ENCODE measurements at places on chromosomes 16 and 17.

GRCh38 chr17:54623746-54624145, 276.9 kb upstream of the TOM1L1 start:
- DNase-seq = no peak

GRCh38 chr16:58543685-58544084, 28.4 kb downstream of the SETD6 start:
- DNase-seq = no peak

DNA sequence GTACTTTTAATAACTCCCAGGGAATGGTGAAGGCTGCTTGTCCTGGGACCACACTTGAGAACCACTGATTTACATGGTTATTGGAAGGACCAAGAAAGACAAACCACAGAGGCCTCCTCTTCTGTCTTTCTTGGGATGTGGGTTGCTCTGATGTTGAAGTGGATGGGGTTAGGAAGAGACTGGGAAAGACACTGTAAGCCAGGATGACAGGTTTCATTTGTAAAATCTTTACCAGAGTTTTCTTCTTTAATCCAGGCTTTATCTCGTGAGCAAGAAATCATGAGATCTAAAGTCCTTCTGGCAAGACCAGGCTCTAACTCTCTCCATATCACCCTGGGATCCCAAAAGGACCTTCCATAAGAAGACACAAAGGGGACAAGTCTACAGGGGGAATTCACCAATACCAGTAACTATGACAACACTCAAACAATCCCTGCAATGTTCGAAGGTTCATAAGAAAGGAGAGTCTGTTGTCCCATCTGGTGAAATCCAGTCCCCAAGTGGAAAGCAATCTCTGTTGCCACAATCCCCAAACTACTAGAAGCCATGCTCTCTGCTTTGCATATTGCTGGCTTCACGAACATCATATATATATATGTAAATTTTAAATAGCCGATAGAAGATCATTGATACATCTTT, 44.8 kb upstream of the CDRT4 start:
- DNase-seq = no peak

- no peak for DNase-seq
Observed at GRCh38 chr16:11170696-11171447, 85.1 kb downstream of the SOCS1 start.

DNA sequence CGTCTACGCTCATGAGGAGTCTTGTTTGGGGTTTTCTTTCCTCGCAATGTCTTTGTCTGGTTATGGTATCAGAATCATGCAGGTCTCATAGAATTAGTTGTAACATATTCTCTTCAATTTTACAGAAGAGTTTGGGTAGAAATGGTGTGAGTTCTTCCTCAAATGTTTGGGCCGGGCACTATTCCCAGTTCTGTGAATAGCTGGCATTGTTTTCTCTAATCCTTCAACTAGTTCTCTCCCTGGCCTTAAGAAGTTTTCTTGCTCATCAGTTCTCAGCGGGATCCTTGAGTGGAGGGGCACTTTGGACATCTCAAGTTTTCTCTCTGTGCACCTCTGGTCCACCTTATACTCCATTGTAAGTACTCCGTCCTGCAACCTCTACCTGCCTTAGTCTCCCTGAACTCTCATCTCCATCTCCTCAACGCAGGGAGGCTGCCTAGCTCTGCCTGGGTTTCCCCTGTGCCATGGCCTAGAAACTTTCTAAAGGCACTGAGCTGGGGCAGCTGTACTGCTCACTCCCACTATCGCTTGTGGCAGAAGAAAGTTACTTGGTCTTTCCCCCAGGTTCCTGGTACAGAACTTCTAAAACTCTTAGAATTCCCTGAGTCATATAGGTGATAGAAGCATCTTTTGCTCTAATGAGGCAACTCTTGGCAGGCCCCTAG, 16.9 kb downstream of the NSMCE1 start:
- DNase-seq = no peak

DNA sequence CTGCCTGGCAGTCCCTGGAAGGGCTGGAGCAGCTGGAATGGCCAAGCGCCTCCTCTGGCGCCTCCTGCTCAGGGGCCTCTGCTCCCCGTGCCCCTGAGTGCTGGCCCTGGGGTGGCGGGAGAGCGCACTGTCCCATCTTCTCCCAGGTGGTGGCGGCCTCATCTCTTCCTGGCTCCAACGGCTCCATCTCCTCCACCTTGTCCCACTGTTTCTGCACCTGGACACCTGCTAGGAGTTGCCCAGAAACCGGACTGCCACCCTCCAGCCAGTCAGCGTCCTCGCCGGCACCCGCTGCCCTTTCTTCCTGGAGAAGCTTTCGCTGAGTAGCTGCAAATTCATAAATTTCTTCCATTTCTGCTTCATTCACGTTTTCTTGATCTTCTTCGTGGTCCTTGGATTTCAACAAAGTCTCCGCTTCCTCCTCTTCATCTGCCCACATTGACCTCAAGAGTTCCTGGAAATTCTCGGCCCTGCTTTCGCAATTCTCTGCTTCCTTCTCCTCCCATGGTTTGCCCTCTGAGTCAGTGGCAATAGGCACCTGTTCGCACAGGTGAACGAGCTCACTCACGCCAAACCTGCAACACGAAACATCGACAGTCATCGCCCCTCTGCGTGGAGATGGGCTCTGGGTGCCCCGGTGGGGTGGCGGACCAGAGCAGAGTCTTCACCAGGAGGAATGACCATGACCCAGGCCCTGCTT, 13.7 kb upstream of the NLRC3 start:
- DNase-seq = peak; percentile 26

GRCh38 chr17:9370467-9370866, 205.2 kb downstream of the STX8 start:
- DNase-seq = no peak

DNA sequence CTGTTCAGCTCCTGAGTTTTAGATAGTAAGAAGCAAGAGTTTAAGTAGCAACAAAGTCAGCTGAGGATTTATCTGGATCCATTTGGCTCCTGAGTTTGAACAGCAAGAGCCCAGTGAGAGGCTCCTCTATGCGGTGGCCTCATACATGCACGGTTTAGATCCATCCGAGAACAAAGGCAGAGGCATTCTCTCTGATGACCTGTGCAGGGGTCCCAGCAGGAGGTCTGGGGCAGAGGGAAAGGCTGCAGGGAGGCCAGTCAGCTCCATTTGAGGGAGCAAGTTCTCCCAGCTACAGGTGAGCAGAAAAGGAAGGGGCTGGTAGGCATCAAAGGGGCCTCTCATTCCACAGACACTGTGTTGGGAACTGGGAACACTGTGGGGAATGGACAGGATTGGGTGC, 16.5 kb downstream of the PITPNM3 start:
- no peak for DNase-seq

DNA sequence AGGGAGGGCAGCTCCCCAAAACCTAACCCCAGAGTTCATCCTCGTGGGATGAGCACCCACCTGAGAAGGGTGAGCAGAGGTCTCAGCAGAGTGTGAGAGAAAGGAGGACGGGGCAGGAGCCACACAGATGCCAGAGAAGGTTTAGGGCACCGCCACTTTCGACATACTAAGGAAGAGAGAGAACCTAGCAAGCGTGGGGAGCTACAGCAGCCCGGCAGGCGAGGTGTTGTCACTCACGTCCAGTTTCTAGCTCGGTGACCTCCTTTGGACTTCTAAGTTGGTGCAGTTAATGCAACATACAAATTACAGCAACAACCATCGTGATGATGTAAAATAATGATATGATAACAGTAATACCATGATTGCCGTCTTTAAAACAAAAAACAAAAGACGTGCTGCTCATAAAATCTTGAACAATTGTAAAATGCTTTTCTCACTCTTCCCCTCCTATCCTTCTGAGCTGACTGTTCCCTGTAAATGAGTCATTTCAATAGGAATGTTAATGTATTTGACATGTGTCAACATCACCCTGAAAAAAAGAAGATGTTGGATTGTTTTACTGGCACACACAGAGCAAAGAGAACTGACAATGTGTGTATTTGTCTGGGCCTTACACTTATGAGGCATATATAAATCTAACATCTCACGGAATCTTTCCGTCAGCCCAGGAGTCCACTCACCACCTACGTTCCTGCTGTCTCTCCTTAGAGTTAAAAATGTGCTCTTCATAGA, 158.2 kb upstream of the MAF start:
- DNase-seq = no peak

- no peak for DNase-seq
Observed at GRCh38 chr17:51846566-51846965, 311.9 kb downstream of the CA10 start.

GRCh38 chr17:60311936-60312335, 80.0 kb downstream of the USP32 start:
- DNase-seq = no peak

DNA sequence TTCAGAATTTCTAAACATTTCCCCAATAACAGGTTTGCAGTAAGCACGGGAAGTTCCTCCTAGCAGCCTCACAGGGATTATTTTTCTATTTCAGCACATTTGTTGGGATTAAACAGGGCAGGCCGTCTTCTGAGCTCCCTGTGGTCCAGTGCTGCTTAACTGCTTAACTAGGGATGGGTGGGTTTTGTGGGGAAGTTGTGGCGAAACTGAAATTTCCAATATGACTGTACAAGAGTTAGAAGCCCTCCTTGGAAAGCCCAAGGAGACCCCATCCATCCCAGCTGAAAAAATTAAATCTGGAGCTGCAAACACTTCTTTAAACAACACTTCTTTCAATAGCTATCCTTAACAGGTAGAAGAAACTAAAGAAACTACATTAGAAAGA, 22.2 kb downstream of the FAM117A start:
- no peak for DNase-seq

GRCh38 chr16:31271621-31272190, 11.9 kb downstream of the ITGAM start:
- no peak for DNase-seq

GRCh38 chr17:61456061-61456681, 3.9 kb downstream of the TBX4 start:
- no peak for DNase-seq

- no peak for DNase-seq
Observed at GRCh38 chr17:41785091-41785858, 1.2 kb downstream of the JUP start.

GRCh38 chr16:68072038-68072695, 13.0 kb upstream of the NFATC3 start:
- no peak for DNase-seq

GRCh38 chr16:3063625-3064386, 1.6 kb upstream of the IL32 start:
- no peak for DNase-seq

DNA sequence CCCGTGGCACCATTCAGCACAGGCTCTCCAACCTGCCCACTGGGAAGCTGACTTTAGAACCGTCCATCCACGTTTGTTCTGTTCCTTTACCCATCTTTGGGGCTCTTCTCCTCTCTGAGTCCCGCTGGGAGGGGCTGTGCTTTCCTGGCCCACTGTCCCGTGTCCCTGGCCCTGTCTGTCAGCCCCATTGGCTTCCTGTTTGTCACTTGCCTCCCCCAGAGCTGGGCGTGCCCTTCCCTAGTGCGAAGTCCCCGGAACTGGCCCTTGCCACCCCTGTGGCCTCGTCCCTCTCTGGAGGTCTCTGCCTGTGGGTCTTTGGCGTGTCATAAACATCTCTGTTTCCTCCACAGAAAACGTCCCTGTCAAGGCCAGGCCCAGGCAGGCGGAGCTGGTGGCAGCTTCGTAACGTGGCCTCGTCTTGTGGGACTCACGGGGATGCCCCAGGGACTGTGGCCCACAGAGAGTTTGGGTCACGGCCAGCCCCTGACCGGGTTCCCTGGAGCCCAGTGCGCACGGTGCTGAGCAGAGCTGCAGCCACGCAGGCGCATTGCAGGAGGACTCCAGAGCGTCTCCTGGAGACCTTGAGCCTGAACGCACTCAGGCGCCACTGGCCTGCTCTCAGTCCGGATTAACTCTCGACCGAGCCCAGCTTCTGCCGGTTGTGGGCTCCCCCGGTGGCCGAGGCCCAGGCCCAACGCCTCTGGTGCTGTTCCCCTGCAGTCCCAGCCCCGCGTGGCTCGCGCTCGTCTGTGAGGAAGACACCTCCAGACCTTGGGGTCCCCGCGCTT, 7.3 kb downstream of the CHMP6 start:
- no peak for DNase-seq

GRCh38 chr16:54201200-54201599, 85.4 kb downstream of the IRX3 start:
- no peak for DNase-seq

- DNase-seq = no peak
Observed at GRCh38 chr17:78780335-78780734, 1.7 kb downstream of the CYTH1 start.

DNA sequence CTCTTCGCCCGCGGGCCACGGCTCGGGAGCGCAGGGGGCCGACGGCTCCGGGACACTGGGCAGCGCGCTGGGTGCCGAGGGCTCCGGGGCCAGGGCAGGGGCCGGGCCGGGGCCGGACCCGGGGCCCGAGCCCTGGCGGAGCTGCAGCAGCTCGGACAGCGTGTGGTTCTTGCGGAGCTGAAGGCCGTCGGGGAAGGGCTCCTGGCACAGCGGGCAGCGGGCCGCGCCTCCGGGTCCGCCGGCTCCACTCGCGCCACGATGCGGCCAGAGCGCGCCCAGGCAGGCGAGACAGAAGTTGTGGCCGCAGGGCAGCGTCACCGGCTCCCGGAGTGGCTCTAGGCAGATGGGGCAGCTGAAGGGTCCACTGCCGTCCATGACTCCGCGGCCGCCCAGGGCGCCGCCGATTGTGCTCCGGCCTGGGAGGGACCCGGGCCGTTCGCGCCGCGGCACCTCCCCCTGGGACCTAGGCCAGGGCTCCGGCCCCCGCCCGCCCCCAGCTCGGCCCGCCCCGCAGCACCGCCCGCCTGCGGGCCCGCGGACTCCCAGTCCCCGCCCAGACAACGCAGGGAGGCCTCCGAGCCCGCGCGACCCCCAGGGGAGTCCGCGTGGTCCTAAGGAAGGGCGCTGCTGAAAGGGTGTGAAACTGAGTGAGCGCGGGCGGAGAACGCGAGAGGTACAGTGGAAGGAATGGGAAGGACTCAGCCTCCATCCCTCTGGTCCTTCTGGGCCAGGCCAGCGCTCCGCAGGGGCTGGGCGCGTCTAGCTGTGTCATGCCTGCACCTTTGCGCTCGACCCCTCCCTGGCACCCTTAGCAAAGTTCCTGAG, at the start of gene TRIM47:
Gene TRIM47 (minus strand): TSS at position 408 of the 825 bp plus-strand sequence. CDS start 33 bp downstream, at position 375.
- no peak for DNase-seq

GRCh38 chr17:64373722-64374121, 16.9 kb downstream of the PECAM1 start:
- no peak for DNase-seq

GRCh38 chr17:42141382-42141781, 13.4 kb downstream of the RAB5C start:
- DNase-seq = no peak

- no peak for DNase-seq
Observed at GRCh38 chr17:36195434-36196130, 976 bp downstream of the CCL3L1 start.

- no peak for DNase-seq
Observed at GRCh38 chr17:81082177-81083073, 47.5 kb downstream of the BAIAP2 start.

DNA sequence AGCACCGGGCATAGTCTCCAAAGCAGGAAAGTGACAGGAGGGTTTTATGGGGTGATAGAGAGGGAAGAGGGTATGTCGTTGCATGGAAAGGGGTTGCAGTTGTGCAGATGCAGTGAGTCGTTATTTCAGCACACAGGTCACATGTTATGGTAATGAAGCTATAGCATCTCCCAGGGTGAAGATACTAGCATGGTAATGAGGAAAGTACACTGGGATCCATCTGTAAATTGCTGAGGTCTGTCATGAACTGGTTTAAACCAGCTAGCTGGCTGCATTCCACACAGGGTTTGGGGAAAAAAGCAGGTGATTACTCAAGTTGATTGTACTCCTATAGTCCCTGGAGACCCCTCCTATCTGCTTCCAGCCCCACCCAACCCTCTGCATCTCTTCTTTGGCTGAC, 11.7 kb downstream of the COX11 start:
- no peak for DNase-seq
